NCI-H2107 (cell line): ENCODE measurements at places on chromosomes 3 and 15.

DNA sequence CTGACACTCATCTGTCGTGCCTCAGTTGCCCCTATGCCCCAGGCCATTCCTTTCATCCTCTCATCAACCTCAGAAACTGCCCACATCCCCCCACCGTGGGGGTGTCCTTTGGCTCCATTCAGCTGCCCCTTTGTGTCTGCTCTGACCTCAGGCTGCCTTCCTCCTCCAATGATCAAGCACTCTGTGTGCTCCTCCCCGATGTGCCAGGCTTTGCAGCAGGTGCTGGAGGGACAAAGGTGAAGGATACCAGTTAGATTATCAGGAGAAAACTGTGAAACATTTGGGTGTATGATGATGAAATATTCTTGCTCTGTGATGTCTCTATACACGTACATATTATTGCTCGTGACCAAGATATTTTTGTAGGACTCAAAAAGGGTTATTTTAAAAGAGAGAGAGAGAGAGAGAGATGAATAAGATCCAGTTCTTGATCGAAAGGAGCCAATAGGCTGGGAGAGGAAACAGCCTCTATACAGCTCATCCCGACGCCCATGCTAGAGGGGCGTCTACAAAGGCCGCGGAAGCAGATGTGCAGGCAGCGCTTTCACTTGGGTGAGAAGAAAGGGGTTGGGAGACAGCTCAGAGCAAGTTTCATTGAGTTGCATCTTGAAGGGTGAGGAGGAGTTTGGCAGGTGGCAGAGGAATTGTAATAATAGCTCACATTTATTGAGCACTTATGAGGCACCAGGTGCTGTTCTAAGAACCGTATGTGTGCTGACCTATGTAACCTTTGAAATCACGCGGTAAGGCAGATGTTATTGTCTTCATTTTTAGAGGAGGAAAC is 28.3 kb upstream of the ADCY5 start:
- no peak for DNase-seq

DNA sequence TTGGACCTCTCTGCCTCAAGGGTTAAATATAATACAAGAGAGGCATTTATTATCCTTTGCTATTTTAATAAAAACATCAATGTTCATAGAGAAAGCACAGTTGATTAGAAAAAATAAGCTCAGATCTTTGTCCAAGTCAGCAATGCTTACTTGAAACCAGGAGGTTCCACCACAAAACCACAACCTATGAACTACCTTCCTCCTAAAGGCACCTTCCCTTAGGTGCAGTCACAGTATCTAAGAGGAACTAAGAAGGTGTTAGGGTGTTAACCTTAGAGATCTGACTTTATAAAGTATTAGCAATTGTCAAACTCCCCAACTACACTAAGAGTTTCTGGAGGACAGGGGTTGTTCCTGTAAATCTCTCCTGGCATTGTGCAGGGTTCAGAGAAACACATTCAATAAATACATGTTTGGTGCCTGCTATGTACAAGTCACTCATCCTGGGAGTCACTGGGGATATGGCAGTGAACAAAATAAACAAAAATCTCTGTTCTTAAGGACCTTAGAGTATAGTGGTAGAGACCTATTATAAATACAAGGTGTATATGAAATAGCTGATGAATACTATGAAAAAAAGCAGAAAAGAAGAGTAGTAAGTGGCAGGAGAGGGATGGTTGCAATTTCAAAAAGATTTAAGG is 208.6 kb downstream of the NFKBIZ start:
- no peak for DNase-seq

GRCh38 chr3:177689077-177689476 is 491.8 kb upstream of the TBL1XR1 start:
- no peak for DNase-seq

DNA sequence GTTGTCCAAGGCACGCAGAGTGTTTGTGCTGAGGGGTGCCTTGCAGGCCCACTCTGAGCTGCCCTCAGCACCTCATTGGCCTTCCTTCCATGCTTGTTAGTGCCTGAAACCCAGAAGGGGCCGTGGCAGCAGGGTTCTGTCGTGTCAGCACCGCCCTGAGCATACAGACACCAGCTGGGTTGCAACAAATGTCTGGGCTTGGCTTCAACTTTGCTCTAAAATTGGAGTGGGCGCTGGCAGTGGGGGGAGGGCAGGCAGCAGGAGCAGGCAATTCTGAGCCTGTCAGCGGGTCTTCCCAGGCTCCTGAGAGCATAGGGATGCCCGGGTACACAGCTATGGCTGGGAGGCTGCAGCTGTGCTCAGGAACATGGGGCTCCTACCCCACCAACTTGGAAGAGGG is 464.3 kb downstream of the EPHA3 start:
- DNase-seq = no peak

DNA sequence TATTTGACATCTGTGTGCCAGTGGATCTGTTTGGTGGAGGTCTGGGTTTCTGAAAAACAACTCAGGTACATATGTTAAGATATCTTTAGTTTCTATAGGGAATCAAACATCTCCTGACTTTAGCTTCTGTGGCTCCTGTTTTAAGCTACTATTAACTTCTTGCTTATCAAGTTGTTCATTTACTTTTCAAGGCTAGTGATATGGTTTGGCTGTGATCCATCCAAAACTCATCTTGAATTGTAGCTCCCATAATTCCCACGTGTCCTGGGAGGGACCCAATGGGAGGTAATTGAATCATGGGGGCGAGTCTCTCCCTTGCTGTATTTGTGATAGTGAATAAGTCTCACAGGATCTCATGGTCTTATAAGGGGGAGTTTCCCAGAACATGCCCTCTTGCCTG is 41.4 kb downstream of the ZNF860 start:
- no peak for DNase-seq

- DNase-seq = no peak
Observed at GRCh38 chr15:98174286-98174685, 213.8 kb downstream of the ARRDC4 start.

DNA sequence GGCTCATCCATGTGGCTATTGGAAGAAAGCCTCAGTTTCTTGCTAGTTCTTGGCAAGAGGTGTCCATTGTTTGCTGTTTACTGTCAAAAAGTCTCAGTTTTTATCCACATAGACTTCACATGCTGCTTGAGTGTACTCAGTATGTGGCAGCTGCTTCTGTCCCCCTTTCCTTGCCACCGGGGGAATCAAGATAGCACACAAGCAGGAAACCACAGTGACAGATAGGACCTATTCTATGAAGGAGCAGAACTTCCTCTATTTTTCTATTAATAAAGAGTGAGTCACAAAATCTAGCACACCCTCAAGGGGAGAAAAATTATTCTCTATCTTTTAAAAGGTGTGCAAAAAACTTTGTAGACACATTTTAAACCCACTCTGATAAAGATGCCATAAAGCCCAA is 121.4 kb upstream of the GMNC start:
- DNase-seq = no peak

DNA sequence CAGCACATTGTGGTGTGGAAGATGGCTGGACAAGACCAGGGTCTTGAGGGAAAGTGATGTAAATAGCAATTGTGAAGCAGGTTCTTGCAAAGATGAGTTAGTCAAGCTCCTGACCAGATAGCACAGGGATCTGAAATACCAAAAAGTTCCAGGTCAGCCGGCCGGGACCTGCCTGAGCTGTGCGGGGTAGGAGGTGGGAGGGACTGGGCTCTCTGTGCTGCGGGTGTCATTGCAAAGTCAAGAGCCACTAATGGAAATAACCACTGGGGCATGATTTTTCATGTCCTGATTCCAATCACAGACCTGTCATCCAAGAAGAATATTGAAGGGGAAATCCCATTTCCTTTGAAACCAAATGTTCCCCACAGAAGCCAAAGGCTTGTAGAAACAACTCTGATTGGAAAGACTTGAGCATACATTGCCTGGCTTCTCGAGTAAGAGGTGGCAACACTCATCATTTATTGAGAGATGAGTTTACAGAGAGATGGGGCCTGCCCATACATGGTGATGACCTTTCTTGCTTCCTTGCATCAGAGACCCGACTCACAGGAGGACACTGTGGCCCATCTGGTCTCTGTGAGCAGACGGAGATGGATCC is 44.2 kb upstream of the KY start:
- DNase-seq = no peak

DNA sequence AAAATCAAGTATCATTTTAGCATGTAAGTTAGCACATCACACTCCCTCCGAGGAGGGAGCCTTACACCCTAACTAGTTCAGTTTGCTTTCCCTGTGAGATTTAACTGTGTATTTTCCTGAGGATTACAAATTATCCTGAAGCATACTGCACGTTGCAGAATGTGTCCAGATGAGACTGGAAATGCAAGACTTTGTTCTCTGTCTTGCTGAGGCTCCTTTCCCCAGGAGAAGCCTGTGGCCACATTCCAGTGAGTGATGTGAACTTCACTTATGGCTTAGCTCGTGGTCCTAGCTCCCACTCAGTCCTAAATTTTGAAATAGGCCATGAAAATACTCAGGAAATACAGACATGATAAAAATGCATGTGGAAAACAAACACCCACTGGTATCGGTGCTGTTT is 23.7 kb downstream of the PDZRN3 start:
- no peak for DNase-seq

- no peak for DNase-seq
Observed at GRCh38 chr3:38648024-38648658, 1.3 kb downstream of the SCN5A start.

GRCh38 chr3:74839566-74839965 is 225.1 kb upstream of the CNTN3 start:
- no peak for DNase-seq

DNA sequence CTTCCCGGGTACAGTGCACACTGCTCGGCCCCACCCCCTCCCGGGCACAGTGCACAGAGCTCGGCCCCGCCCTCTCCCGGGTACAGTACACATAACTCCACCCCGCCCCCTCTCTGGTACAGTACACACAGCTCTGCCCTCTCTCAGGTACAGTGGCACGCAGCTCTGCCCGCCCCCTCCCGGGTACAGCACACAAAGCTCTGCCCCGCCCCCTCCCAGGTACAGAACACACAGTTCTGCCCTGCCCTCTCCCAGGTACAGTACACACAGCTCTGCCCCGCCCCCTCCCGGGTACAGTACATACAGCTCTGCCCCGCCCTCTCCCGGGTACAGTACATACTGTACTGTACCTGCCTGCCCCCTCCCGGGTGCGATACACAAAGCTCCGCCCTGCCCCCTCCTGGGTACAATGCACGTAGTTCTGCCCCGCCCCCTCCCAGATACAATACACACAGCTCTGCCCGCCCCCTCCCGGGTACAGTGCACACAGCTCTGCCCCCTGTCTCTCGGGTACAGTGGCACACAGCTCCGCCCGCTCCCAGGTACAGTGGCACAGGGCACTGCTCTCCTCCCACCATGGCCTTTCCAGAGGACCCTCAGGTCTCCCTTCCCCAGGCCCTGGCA is 16.4 kb upstream of the PRR20G start:
- peak; percentile 98 for DNase-seq

DNA sequence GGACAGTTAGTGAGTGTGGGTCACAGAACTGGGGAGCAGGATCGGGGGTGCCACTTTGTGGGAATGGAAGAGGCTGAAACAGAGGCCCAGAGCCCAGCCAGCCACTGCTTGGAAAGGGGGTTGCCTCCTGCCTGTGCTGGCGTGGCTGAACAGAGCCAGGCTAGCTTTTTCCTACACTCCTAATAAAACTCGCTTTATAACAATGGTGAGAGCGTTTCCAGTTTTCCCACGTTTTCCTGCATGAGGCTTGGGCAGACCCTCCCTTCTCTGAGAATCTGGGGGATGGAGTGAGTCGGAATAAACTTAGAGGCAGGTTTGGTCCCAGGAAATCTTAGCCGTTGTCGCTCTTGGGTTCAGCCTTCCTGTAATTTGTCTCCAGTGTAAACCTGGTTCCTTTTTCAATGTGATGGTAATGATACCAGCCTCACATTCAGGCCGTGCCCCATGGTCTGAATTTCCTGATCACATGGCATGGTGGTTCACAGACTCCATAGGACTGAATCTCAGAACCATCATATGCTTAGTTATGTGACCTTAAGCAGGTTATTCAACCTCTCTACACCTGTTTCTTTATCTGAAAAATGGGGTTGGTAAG is 6.5 kb upstream of the FGD5 start:
- DNase-seq = no peak

DNA sequence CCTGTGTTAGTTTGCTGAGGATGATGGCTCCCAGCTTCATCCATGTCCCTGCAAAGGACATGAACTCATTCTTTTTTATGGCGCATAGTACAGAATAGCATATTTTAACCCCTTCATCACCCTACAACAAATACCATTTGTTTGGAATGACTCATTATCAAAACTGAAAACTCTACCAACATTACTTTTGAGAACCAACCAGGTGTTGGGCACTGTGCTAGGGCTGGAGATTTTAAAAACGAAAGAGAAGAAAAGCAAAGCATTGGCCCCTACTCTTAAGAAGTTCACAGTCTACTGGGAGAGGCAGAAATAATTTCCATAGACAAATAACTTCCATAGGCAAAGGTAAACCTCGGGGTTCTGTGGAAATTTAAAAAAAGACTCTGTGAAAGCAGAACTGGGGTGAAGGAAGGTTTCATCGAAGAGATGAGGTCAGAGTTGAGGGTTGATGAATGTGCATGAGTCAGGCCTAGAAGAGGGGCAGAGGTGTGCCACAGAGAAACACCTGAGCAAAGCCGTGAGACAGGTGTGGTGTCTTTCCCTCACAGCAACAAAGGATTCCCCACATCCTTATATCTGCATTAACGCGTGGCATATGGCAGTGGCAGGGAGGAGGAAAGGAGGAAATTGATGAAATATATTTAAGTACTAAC is 51.0 kb downstream of the MCF2L2 start:
- peak; percentile 81 for DNase-seq

- no peak for DNase-seq
Observed at GRCh38 chr15:86231864-86232721, 152.4 kb downstream of the AGBL1 start.

DNA sequence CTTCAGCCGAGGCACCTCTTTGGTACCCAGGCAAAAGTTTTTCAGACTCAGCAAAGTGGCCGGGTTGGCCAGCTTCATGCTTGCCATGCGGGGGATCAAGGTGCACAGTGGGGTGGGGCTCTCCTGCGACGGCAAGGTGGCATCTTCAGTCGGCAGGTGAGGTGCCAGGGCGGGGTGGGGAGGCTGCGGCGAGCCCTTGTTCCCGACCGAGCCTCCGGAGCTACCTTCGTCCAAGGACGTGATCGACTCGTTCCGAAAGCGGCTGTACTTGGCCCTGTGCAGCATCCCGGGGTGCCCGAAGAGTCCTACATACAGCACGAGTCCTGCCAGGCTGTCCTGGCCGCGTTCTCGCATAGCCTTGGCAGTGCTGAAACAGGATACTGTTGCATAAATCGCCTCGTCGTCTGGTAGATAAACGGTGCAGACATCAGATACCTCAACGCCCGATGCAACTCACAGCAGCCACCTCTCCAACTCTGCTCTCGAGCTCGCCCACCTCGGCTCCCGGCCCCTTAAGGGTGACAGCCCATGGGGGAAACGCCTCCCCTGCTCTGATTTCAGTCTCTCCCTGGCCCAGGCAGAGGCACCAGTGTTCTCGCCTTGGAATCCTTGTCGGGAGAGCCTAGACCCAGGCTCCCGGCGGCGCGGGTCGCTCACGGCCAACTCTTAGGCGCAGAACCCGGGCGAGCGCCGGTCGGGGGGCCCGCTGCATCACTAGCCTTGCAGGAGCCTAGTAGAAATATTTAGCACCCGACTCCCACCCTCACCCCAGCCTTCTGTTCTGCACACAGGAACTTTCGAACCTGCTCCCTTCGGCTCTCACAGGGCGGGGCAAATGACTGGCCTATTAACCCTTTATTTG is 826 bp downstream of the SHC4 start:
- no peak for DNase-seq
